Daoy (cell line): ENCODE measurements at places on chromosomes 13 and 19.

GRCh38 chr13:64910096-64910495 is 2320.0 kb downstream of the PCDH9 start:
- DNase-seq = no peak

- DNase-seq = no peak
These were observed 762 bp downstream of the KANK3 start for GRCh38 chr19:8342316-8342683.

DNA sequence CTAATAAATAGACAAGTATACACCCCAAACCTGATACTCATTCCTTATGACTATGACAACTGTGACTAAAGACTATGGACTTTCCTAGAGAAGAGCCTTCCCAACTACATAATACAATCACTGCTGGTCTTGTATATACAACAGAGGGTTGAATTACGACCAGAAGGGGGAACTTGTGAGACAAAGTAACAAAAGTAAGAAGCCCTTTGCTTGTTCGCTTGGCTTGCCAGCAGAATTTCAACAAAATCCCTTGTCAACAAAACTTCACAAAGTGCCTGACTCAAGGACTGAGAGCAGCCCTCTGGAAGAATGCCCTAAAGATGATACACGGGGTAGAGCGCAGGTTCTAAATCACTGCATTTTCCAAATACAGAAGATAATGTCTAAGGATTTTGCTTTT is 99.4 kb downstream of the WASF3 start:
- DNase-seq = no peak

- DNase-seq = no peak
These were observed 647.8 kb upstream of the KLHL1 start for GRCh38 chr13:70756088-70756487.

- no peak for DNase-seq
These were observed 82.6 kb downstream of the NUFIP1 start for GRCh38 chr13:44906713-44907112.
